ENCODE measurements at places on chromosomes 2 and 18. TPM values are rescaled to one million over a fixed set of nuclear protein-coding genes. Genes with fewer than 3 reads are reported as not detected.

DNA sequence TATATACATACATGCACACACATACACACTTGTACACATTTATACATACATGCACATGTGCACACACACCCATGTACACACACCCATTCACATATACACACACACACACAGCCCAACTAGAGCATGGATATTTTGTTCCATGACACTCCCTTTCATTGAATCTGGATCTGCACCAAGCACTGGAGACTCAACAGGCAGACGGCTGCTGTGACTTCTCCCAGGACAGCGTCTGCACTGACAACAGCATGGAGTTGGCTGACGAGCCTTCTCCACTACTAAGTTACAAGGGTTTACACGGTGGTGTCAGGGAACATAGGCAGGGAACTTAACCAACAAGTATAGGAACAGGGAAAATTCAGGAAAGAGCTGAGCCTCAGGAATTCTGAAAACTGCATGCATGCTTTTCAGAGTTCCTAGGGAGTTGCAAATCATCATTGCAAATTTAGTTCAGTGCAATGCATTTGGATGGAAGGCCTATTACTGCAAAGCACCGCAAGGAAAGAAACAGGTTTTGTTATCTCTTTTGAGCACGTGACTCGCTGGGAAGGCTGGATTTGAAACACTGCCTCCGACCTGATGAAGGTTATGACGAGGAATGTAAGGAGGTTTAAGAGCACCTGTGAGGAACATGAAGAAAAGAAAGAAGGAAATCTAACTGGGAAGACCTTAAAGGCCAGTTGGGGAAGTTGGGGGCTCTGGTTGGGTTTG is 35.9 kb downstream of the TMEM18 start:
- DNase-seq: no peak

The CXCR1 gene
- total RNA-seq: not detected

DNA sequence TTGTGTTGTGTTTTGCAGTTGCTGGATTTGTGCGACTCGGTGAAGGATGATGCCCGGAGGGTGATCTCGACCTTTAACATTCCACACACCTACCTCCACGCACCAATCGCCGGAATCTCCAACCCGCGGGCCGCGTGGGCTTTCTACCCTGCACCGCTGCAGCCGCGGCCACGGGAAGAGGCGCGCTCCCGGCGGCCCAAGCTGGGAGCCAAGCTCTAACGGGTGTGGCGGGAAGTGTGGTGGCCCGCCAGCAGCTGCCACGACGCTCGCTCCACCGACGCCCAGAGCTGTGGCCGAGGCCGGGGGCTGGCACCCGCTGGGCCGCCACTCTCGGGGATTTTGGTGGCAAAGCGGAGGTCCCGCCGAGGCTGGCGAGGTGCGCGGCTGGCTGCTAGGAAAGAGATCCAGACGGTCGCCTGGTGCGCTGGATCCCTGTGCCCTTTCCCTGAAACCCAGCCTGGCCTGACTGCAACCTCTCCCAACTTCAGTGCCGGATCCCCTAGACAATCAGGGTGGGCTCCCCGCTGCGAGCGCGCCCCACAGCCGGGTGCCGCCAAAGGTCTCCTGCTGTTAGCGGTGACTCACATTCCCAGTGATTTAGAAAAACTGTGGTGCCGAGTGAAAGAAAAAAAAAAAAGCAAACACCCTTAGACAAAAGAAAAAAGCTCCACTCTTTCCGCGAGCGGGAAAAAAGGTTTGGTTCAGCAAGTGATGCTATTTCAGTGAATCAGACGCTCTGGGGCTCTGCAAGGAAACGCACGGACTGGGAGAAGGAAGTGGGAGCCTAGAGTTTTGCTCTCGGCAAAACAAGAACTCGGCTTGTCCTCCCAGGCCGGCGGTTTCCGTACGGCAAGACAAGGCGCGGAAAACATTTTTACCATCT is 2.9 kb upstream of the BCL2L11 start:
- DNase-seq: peak; percentile 65

The STK11IP gene
- total RNA-seq: 42.7 TPM

The SPDYA gene
- total RNA-seq: 0.42 TPM

DNA sequence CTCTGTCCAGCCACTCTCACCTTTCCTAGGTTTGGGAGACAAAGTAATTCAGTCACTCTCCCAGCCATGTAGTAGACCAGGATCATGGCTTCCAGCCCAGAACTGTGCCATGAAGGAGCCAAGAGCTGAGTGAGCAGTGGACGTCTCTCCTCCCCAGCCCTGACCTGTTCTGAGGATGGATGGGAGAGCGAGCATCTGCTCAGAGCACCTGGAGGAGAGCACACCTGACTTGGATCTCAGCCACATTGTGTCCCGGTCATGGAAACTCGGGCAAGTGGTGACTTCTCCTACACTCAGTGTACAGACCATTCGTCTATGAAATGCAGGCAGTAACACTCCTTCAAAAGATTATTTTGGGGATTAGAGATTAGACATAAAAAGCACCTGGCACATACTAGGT is 299.7 kb downstream of the TNS1 start:
- no peak for DNase-seq

The HTR2B gene
- 0.27 TPM for total RNA-seq

DNA sequence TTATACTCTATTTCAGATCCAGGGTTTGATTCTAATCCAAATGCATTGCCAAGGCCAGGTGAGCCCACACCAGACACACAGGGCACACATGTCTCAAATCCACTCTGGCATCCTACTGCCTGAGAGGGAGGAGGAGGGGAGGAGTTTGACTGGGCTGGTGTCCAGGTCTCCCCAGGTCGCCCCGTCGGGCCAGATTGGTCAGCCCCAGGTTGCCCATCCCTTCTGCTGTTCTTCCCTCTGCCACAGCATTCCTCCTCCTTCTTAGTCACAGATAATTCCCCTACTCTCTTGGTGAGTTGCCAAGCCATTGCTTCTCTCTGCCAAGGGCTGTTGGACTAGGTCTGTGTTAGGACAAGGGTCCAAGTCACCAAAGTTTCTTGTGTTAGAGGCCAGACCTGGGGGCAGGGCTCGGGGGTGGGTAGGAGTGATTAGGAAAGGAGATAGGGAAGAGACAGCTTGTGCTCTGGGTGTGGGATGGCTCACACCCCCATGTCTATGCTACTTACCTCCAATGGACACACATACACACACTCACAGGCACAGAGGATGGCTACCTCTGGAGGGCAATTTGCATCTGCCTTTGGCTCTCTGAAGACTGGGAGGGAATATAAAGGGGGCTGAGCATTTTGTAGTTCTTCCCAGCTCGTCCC is 2.5 kb upstream of the EGR4 start:
- no peak for DNase-seq

The GDF7 gene
- total RNA-seq: 0.11 TPM

DNA sequence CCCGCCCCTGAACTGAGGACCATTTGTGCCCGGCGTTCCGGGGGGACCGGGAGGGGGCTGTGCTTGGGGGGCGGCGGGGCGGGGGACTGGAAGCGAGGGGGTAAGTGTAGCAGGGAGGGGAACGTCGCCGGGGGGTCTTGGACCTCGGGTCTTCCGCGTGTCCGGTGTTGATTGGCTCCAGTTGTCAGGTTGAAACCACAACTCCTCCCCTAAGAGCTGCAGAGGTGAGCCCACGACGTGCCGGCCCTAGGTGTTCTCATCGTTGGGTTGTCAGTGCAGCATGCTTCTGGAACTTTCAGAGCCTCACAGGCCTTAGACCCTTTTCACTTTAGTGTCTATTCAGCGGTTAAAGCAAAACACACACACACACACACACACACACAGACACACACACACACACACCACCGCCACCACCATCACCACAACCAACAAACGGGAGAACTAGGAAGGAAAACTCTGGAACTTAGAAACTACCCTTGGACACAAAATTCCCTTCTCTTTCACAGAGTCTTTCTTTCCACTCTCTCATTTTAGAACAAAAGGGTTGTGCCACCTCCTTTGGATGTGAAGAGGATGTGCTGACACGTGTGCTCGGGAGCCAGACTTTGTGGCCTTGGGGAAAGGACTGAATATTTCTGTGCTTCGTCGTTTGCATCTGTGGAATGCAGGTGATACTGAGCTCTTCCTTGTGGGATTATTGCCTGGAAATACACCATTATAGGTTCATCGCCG is 6.7 kb upstream of the DLX2 start:
- no peak for DNase-seq

The KATNAL2 gene
- total RNA-seq: 2.2 TPM

The AKAIN1 gene
- not detected for total RNA-seq

DNA sequence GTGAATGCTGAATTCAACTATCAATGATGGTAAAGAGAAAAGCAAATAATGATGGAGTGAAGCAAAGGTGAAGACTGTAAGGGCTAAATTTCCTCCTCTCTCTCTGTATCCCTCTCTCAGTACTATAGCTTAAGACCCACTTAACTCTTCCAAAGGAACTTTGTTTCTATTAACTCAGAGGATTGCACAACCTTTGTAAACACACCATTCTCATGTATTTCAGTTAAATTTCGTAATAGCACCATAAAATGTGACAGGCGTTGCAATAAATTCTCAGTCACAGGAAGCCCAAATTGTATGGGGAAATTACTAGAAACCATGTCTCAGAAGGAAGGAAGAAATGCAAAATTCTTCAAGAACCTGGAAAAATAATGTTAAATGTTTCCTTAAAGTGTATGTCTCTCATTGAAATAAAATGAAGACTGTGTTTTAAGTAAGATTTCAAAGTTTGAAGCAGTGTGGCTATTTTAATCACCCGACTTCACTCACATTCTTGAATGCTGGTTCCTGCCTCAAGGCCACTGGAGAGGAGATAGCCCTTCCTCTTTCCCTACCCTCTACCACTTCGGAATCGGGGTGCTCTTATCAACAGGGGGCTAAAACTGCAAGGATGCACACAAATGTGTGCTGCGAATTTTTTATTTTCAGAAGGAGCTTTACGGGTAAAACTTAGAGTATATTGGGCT is 112.1 kb downstream of the FTCDNL1 start:
- DNase-seq: no peak

GRCh38 chr2:28447943-28448792 is 47.7 kb upstream of the PLB1 start:
- DNase-seq: no peak

The MBOAT2 gene
- total RNA-seq: 34.3 TPM

The RTP5 gene
- total RNA-seq: not detected

- peak; percentile 43 for DNase-seq
Observed at GRCh38 chr2:135742325-135742757, 686 bp downstream of the UBXN4 start.

The OSBPL1A gene
- total RNA-seq: 33.0 TPM

DNA sequence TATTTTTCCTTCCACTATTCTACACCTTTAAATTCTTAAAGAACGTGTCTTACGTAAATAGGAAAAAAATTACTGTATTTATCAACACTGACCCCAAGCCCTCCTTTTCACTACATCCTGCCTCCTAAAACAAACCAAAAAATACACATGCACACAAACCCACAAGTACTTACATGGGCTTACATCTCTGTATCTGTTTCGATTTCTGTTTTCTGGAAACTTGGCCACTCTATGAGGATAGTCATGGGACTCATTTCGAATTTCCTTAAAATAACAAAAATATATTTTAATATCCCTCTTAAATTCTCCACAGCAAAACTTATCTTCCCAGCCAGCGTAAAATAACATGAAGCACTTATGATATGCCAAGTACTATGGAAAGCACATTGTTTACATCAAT is 25.0 kb downstream of the PTPN2 start:
- no peak for DNase-seq

DNA sequence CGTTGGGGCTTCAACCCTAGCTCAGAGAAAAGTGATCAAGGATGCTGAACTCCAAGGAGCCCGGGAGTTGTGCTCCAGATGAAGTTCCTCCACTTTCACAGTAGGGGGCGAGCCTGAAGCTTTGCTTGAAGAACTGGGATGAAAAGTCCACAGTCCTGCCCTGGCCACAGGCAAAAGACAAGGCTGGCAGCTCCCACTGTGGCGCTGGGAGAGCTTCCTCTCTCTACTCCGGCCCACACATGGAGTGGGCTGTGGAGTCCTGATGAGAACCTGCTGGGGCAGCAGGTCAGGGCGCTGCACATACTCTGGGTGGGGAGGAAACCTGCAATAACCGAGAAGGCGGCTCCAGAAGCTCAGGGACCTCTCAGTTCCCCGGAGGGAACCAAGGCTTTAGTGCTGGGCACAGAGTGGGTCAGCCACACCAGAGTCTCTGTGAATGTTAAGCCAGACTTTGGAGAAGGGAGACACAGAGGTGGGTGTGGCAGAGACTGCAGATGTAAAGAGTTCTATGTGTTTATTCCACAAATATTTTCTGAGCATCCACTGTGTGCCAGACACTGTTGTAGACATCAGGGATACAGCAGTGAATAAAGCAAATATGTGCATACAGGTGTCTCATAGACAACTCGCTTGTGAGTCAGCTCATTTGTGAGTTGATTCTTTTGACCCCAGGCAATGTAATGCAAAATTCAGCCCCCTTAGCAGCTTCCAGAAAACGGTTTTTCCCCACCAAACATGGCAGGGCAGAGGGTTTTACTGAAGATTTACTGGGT is 48.0 kb upstream of the MRPL33 start:
- peak; percentile 78 for DNase-seq

DNA sequence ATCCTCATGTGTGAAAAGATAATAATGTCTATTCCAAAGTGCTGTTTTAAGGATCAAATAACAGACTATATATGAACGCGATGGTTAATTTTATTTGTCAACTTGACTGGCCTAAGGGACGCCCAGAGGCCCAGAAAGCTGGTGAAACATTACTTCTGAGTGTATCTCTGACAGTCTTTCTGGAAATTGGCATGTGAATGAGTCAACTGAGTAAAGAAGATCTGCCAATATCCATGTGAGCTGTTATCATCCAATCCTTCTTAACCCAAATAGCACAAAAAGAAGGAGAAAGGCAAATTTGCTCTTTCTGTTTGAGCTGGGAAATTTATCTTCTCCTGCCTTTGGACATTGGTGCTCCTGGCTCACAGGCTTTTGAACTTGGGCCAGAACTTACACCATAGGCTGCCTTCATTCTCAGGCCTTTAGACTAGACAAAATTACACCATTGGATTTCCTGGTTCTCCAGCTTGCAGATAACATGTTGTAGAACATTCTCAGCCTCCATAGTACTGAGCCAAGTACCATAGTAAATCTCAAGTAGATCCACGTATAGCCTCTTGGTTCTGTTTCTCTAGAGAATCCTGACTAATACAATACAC is 114.7 kb upstream of the DOCK10 start:
- no peak for DNase-seq

The SLC11A1 gene
- 1.1 TPM for total RNA-seq

DNA sequence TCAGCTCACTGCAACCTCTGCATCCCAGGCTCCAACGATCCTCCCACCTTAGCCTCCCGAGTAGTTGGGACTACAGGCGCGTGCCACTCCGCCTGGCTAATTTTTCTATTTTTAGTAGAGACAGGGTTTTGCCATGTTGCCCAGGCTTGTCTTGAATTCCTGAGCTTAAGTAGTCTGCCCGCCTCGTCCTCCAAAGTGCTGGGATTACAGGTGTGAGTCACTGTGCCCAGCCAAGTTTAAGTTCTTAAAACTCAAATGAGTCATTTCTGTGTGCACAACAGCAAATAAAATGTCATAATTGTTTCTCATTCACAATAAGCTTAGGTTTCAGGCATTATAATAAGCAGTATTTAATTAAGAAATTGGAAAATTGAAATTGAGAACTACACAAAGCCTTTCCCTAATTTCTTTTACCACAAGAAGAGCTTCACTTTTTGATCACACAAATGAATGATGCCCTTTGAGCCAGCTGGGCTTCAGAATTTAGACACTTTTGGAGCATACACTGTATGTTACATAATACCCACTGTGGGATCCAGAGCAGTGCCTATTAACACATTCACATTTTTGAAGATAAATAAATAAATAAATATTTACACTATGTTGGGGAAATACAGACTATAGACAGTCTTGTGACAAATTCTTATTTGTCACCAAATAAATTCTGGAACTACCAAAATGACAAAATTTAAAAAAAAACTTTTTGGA is 8.6 kb upstream of the ME2 start:
- DNase-seq: no peak
